T-helper 1 cell (primary cell): ENCODE measurements at places on chromosomes 4 and X.

- DNase-seq = no peak
Observed at GRCh38 chr4:64670647-64671046, 261.4 kb upstream of the TECRL start.

DNA sequence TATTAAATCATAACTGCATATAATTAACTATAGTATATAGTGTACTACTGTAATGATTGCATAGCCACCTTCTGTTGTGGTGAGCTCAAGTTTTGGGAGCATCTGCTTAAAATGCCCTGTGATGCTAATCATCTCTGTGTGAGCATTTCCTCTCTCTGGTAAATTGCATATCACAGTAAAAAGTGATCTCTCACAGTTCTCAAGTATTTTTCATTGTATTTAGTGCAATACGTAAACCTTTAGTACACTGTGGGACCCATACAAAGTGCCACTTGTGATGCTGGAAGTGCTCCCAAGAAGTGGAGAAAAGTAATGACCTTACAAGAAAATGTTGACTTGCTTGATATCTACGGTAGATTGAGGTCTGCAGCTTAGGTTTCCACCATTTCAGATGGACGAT lies 82.0 kb downstream of the WWC2 start:
- no peak for DNase-seq

DNA sequence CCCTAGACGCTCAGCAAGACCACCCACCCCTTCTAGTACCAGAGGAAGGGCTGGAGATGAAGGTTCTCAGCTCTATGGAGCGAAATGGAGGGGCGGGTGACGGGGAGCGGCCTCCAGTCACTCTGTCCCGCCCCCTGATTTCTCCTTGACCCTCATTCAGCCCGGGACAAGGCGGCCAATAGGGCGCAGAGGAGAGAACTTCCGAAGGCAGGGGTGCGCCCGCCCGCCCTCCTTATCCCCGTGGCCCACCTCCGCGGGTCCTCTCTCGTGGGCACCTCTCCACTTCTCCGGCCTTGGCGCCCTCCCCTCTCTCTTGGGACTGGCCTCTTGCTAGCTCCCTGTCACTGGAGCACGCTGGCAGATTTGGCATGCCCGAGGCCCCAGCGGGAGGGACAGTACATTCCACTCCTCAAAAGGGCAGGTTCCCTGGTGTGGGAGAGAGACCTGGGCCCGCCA lies 1.1 kb upstream of the SEPTIN6 start:
- DNase-seq = no peak

GRCh38 chr4:172048666-172049065 lies 235.5 kb downstream of the GALNTL6 start:
- no peak for DNase-seq

DNA sequence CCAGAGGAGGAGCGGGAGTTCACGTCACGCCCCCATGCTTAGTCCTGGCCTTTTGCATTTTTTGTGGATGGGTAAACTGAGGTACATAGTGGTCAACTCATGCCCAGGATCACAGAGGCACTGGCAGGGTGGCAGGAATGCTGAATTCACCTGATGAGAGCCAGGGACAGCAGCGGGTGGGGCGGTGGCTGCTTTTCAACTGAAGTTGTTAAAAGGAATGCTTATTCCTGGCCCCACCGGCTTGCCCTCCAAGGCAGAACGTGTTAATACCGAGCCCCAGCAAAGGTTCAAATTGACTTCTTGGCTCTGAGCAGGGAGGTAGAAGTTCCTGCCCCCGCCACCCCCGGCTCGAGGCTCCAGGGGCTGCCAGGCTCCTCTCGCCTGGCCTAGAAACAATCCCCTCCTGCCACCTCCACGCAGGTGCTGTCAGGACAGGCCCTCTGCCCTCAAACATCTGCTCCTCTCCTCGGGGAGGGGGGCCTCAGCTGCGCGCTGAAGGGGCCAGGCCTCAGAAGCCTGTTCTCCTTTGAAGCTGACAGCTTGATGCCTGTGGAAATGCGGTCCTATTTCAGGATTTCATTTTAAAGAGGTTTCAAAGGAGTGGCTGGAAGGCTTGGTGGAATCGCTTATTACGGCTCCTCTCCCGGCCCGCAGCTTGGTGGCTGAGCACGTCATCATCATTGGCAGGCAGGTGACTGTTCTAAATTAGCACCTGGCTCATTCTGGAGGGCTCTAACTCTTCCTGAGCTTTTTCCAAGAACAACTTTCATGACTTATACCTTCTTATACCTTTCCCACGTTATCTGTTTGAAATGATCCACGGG lies 93.0 kb downstream of the PHKA2 start:
- no peak for DNase-seq

DNA sequence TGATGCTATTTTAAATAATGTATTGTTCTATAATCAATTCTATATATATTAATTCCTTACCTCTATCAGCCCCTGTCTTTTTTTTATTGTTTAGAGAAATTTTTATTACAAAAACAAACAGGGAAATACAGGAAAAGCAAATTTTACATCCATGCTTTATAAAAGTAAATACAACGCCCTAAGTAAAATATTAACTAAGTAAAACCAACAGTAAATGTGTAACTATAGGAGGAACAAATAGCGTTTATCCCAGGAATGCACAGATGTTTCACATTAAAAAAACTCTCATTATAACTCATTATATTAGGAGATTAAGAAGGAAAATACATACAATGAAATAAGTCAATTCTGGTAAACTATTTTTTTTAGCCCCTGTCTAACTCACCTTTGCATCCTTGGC lies 8.2 kb upstream of the ITM2A start:
- DNase-seq = no peak

- no peak for DNase-seq
Observed at GRCh38 chrX:132266583-132267355, 47.5 kb upstream of the RAP2C start.

GRCh38 chrX:153351981-153352380 lies 18.0 kb downstream of the ZNF275 start:
- no peak for DNase-seq

DNA sequence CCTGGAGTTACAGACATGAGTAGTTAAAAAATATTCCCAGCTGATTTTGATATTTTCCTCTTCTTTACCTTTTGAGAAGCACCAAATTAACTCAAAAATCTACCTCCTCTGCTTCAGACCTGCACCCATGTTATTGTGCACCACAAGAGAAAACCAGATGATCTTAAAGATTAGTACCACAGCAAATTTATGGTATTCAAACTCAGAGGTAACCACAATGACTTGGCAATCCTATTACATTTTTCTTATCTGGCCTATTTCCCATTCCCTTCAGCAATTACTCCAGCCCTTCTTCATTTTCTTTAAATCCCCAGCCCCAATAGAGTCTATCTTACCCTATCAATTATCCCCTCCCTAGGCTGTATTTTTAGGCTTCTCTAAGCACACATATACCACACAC lies 535.1 kb downstream of the FAT4 start:
- no peak for DNase-seq

- DNase-seq = no peak
Observed at GRCh38 chr4:160848901-160849760, 1314.7 kb downstream of the FSTL5 start.

DNA sequence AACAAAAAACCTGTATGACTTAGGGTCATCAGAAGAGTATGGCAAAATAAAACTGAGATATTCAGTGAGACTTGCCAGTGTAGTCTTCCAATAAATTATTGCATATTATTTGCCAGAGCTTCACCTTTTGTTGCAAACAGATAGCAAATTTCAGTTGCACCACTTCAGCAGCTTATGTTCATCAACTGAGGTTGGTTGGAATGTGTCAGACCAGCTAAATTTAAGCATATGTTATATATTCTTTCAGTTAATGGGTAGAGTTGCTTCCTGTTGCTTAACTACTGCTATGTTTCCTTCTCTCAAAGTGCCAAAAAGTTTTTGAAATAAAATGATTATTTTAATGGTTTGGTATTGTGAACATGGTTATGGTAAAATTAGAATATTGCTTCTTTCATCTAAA lies 61.5 kb downstream of the GALNT7 start:
- DNase-seq = no peak
